C1 segment of cervical spinal cord (tissue), 14 donors: ENCODE measurements at places on chromosomes 6 and 20.

DNA sequence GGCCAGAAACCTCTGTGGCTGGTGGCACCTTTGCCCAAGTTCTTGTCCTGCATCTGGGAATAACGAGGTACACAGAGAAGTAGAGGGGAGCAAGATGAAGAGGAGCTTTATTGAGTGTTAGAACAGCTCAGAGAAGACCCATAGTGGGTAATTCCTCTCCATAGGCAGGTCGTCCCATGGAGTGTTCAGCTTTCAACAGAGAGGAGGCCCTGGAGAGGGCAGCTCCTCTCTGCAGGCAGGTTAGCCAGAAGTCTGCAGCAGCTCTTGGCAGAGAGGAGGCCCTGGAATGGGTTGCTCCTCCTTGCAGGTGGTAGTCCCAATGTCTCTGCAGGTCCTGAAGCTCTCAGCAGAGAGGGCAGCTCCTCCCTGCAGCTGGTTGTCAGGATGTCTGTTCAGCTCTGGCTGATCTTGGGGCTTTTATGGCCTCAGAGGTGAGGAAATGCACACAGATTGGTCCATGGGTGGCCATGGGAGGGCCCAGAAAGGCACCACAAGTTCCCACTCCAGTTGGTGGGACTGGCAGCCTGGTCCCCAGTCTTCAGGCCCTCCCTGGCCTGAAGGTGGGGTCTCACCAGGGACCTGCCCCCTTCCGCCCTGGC, 89.0 kb downstream of the IPCEF1 start:
- no peak for DNase-seq

DNA sequence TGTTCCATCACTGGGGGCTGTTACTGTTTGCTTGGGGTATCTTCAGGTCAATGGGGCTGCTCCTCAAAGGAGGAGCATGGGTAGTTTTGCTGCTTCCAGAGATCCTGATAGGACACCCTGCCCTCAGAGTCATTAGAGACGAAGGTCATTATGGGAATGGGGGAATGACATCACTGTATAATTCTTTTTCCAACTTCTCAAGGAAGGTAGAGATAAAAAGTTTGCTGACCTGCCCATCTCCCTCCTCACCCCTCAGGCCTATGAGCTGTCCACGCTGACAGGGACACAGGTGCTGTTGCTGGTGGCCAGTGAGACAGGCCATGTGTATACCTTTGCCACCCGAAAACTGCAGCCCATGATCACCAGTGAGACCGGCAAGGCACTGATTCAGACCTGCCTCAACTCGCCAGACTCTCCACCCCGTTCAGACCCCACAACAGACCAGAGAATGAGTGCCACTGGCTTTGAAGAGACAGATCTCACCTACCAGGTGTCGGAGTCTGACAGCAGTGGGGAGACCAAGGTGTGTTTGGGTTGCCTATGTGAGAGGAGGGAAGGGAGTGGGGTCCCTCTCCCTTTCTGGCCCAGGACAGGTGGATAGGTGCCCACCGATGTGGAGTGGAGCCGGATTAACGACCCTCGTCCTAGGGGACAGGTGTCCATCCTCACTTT, 2.7 kb downstream of the SRF start:
- DNase-seq = no peak

- DNase-seq = no peak
These were observed 104.8 kb downstream of the ARID1B start for GRCh38 chr6:156881687-156882629.

DNA sequence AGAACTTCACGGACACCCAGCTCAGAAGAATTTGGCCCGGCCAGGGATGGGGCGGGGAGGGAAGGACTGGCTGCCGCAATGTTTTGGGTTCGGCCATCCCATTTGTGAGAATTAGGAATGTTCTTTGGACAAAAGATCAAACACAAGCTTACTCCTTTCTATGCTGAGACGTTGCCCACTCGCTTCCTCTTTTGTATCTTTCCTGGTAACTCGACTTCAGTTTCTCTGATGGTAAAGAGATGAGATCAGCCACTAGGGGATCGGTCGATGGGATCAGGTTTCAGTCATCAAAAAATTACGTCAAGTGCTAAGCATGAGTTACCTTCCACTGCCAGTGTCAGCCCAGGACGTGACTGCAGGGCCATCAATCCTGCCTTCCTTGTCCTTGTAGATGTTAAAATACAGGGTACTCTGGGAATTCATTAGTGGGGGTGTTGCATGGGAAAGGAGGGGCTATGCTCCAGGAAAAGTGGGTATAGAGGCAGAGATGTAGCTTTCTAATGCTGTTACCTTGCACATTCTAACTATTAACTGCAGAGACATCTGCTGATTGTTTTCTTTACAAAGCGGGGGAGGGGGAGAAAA, 190.2 kb downstream of the TSHZ2 start:
- no peak for DNase-seq

DNA sequence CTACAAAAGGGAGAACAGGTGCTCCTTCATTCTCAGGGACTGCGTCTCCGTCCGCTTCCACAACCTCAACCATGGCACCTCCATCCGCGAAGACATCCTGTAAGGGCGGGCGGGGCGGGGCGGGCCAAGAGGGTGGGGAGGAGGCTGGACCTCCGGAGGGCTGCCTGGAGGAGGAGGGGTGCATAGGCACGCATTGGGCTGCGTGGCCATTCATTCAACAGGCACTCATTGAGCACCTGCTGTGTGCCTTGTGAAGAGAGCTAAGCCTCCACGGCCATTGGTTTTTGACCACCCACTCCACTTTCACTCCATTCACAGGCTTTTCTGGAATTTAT, 435 bp downstream of the ZSWIM3 start:
- no peak for DNase-seq

- no peak for DNase-seq
These were observed 105.6 kb downstream of the DCDC2 start for GRCh38 chr6:24252280-24252679.

DNA sequence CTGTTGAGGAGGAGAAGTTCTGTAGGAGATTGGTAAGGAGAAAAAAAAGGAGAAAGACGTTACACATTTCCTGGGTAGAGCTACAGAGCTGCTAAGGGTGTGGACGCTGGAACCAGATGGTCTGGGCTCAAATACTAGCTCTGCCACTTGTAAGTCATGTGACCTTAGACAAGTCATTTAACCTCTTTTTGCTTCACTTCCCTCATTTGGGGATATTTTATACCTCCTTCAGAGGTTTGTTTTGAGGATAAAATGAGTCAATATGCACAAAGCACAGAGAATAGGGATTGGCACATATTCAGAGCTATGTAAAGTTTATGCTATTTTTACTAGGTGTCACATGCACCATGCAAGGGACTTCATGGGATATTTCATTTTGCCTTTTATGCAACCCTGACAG, 708.8 kb downstream of the DHX35 start:
- no peak for DNase-seq

- DNase-seq = no peak
These were observed 1.2 kb upstream of the TOX2 start for GRCh38 chr20:43913291-43914025.

DNA sequence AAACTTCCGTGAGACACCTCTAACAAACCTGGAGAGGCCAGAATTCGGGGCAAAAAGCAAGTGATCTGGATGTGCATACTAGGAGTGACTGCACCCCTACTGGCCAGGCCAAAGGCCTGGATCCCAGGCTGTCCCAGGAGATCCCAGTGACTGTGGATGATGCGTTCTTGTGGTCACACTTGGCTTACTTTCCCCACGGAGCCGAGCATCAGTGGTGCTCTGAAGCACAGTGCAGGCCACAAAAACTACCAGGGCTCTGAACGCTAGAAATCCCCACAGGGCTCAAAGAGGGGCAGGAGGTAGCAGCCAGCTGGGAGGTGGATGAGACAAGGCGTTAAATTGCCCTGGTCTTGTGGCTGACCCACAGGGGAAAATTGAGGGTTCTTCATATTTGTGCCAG, 7.1 kb downstream of the TRIM26 start:
- no peak for DNase-seq

DNA sequence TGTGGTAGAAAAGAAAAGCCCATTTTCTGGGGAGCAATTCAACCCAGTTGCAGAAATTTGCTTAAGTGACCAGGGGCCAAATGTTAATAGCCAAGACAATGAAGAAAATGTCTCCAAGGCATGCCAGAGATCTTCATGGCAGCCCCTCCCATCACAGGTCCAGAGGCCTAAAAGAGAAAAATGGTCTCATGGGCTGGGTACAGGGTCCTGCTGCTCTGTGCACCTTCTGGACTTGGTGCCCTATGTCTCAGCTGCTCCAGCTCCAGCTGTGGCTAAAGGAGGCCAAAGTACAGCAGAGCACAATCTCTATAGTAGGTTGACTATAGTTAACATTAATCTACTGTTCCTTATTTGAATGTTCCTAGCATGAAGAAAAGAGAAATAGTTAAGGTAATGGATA, 44.7 kb downstream of the FRK start:
- no peak for DNase-seq

- DNase-seq = no peak
These were observed 59.2 kb upstream of the ADGRB3 start for GRCh38 chr6:68575765-68576439.

- no peak for DNase-seq
These were observed 344.2 kb upstream of the SULF2 start for GRCh38 chr20:48129345-48129942.

DNA sequence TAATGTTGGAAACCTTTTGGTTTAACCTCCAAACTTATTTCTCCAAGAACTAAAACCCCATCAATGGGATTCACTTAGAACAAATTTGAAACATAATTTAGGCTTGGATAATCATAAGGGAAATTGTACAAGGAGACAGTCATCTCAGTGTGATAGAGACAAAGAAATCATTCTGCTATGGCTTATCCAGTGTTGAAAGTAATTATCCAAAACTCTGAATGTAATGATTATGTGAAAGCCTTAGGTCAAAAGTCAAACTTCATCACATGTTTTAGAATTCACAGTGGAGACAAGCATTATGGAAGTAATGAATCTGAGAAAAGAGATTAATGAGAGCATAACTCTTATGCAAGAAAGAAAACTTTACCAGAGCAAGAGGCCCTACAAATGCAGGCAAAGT, 20.0 kb downstream of the MC3R start:
- DNase-seq = no peak

GRCh38 chr20:49630396-49630951, 62.5 kb upstream of the PTGIS start:
- DNase-seq = no peak

DNA sequence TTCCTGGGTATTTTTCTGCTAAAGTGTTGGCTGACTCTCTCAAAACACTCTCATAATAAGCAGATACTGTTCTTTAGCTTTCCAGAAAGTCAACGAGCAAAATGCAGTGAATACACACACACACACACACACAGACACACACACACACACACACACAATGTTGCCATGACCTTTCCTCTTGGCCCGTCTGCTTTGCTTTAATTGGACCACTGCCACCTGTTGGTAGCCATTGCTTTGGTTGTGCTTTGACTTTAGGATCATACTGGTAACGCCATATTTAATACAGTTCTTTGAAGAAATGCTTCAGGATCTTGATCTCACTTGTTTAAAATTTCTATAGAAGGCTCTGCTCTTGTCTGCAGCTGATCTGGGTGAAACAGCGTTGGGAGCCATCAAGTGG, 4.4 kb downstream of the FIG4 start:
- DNase-seq = no peak

DNA sequence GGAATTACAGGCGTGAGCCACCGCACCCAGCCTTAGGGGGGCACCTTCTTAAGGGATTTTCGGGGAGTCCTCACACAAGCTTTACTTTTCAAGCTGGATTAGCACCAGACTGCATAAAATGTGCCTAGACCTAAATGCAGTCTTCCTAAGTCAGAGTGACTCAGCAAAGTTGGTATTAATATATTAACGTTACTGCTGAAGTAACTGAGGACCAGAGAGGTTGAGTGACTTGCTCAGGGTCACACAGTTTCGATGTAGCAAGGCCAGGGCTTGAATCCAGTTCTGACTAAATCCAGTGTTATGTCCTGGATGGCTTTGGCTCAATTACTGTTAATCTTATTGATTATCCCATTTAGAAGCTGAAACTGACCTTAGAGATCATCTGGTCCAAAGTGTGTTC, 13.4 kb downstream of the EDEM2 start:
- DNase-seq = no peak

GRCh38 chr6:107292715-107293271, 166.6 kb downstream of the PDSS2 start:
- DNase-seq = peak; percentile 8

- no peak for DNase-seq
These were observed 87.9 kb downstream of the UNC5CL start for GRCh38 chr6:40950986-40951698.

DNA sequence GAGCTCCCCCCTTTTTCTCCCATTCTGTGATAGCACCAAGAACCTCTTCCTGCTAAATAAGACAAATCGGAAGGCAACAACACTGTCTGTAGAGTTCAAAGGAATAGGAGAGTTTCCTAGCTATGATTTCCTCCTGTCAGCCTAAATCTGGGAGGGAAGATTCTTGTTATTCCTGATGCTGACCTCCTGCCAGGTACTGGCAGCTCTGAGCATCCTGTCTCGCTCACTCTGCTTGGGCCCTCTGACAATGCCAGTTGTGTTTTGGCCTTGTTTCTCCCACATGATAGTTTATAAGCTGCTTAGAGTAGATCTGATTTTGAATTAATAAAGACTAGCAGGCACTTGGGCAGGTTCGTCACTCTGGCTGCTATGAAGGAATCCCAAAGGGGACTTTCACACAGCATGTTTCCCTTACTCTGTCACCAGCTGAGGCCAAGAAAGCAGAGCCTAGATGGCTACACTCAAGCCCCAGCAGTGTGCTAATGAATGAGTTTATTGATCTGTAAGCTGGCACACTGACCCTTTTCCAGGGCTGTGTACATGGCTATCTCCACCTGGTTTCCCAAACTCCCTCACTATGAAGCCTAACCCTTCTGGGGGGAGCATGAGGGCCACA, 52.3 kb downstream of the UQCC1 start:
- DNase-seq = no peak

GRCh38 chr6:93574299-93574698, 154.9 kb upstream of the EPHA7 start:
- DNase-seq = no peak

DNA sequence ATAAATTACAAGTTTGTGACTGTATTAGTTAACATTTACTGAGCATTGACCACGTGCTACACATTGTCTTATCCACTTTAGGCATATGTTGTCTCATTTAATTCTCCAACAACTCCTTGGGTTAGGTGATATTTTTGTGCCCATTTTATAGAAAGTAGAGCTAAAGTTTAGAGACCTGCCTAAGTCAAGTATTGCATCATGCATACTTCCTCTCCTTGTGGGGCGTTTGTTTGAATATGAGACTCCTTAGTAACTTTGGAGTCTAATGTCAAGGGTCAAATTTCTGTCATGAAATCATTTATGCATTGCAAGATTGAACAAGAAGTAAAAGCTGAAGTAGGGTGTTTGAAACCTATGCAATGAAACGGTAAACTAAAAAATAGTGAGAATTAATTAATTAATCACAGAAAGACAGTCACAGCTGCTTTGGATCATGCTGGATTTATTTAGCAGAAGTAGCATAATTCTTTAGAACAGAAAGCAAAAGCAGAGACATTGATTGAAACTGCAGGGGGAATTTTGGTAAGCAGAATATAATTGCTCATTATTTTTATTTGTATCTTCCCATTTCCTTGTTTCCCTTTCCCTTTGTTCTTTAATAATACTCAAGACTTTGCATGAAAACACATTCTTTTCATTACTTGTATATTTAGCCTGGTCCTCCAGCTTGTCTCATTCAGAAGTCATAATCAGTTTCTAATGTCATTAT, 1374.4 kb upstream of the GJE1 start:
- DNase-seq = no peak

- DNase-seq = no peak
These were observed 197.6 kb upstream of the PMEPA1 start for GRCh38 chr20:57907131-57908000.
